ENCODE measurements at places on chromosomes 3 and 15.
A peak's percentile ranks its signal among the peaks of the same experiment; 100 is the strongest.

- DNase-seq, result no peak
Observed at GRCh38 chr3:126033051-126033745, 50.7 kb downstream of the SLC41A3 start.

- no peak for DNase-seq
Observed at GRCh38 chr3:42892169-42892568, 13.8 kb upstream of the ZNF662 start.

GRCh38 chr3:106144030-106144429 is 275.2 kb upstream of the CBLB start:
- no peak for DNase-seq

DNA sequence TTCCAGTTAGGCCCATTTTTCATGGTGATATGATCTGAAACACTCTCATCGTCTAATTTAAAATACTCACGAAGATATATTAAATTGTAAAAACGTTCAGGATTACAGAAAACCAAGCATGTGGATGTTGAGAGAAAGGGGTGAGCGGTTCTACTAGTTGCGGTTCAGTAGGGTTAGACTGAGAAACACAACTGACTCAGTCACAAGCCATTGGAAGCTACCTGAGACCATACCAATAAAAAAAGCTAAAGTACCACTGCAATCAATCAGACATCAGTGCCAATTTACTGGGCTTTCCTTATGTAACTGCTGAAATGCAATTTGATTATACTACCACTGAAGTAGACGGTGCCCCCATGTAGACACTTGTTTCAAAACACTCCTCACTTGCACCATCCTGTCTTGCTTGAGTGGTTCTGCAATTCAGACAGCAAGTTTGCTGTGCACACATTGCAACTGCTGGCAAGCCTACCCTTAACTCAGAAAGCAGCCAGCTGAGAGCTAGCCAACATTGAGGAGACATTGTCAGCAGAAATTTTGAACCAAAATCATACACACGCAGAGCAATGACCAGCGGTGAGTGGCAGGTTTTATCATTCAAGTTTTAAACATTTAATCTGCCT is 368.7 kb upstream of the ARHGEF26 start:
- no peak for DNase-seq

DNA sequence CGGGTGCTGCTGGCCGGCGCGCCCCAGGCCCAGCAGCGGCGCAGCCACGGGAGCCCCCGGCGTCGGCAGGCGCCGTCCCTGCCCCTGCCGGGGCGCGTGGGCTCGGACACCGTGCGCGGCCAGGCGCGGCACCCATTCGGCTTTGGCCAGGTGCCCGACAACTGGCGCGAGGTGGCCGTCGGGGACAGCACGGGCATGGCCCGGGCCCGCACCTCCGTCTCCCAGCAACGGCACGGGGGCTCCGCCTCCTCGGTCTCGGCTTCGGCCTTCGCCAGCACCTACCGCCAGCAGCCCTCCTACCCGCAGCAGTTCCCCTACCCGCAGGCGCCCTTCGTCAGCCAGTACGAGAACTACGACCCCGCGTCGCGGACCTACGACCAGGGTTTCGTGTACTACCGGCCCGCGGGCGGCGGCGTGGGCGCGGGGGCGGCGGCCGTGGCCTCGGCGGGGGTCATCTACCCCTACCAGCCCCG is 777 bp downstream of the LOXL1 start:
- peak; percentile 88 for DNase-seq
